ENCODE measurements at places on chromosomes 12 and 14. TPM values are rescaled to one million over a fixed set of nuclear protein-coding genes. Genes with fewer than 3 reads are reported as not detected.

SETD3 gene
- 46.2 TPM for total RNA-seq

AICDA gene
- not detected for total RNA-seq

DHRS2 gene
- 0.42 TPM for total RNA-seq

ACOT6 gene
- not detected for total RNA-seq

NPAS3 gene
- total RNA-seq = 2.4 TPM

CD163L1 gene
- 36.8 TPM for total RNA-seq
